ENCODE measurements at places on chromosomes 11 and 22. TPM values are rescaled to one million over a fixed set of nuclear protein-coding genes. Genes with fewer than 3 reads are reported as not detected.

DNA sequence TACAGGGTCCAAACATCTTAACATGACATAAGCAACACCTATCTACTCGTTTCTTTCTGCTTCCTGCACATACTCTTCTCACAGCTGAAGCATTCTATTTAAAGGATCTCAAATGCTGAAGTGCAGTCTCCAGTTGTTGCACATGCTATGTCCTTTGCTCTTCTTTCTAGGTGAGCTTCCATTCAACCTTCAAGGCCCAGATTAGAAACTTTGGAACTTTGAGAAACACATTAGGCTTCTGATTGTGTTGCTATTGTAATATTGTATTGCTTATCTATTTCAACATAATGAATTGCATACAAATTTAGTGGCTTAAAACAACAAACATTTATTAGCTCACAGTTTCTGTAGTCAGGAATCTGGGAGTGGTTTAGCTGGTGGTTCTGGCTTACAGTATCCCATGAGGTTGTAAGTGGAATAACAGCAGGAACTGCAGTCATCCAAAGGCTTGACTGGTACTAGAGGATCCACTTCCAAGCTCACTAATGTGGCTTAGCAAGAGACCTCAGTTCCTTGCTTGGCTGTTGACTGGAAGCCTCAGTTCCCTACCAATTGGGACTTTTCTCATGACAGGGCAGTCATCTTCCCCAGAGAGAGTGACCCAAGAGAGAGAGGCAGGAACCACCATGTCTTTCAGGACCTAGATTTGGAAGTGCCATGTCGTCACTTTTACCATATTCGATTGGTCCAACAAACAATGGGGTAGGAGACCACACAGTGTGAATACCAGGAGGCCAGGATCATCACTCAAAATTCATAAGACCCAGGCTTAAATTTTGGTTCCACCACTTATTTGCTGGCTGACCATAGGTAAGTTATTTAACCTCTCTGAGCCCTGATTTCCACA is 27.2 kb upstream of the RASSF10 start:
- peak; percentile 4 for DNase-seq

OR52E5 gene
- not detected for polyA plus RNA-seq

- DNase-seq = peak; percentile 68
These were observed 35.9 kb upstream of the PRDM11 start for GRCh38 chr11:45110562-45110961.

DNA sequence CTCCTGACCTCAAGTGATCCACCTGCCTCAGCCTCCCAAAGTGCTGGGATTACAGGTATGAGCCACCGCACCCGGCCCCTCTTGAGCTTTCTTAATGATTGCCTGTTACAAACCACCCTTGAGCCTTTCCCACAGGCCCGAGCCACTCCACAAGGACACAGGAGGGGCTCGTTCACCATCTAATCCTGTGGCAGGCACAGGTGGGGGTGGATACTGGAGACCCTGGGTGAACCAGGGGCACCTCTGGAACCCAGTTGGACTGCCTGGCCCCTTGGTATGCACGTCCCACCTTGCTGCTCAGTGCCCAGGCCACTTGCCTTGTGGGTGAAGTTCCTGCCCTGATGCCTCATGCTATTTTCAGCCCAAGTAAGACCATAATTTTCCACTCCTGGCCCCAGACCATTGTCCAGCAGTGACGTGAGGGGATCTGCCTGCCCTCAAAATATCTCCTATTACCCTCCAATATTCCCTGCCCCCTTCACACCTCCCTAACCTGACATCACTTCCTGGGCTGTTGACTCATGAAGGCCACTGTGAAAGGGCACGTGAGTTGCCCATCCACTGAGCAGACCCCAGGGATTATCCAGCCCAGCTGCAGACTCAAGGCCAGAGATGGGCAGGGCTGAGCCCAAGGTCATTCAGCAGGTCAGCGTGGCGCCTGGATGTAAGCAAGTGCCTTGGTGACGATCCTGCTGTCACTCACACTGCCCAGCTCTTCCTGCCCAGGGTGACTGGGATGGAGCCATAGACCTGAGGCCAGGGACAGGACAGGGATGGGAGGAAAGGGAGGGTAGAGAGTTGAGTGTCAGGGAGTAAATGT is 19.6 kb downstream of the P2RY2 start:
- peak; percentile 52 for DNase-seq

LSP1 gene
- 0.11 TPM for polyA plus RNA-seq

DNA sequence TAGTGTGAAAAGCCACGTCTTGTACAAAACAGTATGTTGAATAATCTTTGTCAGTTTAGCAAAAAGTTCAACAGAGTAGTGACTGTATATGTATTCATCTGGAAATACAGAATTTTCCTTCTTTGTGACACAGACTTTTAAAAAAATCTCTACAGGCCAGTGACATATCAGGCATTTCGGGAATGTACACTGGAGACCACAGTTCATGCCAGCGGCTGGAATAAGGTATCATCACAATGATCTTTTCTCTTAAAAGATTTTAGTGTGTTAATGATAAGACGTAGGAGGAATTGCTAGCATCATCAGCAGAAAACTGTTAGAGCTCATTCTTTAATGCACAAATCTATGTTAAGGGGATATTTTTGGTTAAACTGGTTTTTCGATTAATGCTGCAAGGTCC is 57.4 kb downstream of the BCL2L13 start:
- DNase-seq = no peak

GRCh38 chr11:31414338-31414737 is 44.7 kb downstream of the DNAJC24 start:
- no peak for DNase-seq

DNA sequence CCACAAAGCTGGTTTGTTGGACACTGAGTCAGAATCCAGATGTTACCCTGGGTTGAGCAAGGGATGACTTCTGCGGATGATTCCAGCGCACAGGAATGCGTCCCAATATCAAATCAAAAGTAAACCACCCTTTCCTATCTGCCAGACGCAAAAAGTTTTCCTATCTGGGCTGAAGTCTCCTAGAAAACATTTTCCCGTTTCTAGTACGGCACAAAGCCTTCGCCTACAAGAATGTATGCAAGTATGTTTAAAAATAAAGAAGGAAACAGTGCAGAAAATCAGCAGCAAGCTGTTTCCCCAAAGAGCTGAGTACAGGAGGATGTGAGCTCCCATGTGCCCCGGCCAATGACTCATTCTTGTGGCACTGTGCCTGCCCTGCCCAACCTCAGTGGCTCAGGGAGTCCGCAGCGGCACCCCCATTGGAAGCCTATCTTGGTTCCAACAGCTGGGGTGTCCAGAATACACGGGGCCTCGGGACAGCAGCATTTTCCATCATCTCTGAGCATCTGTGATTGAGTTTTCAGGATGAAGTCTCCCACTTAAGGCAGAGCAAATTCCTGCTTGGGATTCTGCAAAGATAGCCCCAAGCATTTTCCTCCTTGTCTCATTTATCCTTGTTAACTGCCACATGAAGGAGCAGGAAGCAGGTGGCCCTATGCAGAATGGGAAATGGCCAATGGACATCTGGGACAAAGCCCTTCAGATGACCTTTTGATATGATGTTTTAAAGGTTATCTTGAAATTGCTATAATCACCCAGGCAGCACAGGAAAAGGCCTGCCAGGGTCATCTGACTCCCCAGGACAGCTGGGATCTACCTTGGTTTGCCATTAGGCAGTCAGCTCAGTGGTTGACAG is 17.5 kb downstream of the KCNJ5 start:
- peak; percentile 82 for DNase-seq

YPEL4 gene
- 0.79 TPM for polyA plus RNA-seq

- DNase-seq = no peak
These were observed 2.6 kb downstream of the RCE1 start for GRCh38 chr11:66845876-66846212.

GAB4 gene
- polyA plus RNA-seq = not detected

DNA sequence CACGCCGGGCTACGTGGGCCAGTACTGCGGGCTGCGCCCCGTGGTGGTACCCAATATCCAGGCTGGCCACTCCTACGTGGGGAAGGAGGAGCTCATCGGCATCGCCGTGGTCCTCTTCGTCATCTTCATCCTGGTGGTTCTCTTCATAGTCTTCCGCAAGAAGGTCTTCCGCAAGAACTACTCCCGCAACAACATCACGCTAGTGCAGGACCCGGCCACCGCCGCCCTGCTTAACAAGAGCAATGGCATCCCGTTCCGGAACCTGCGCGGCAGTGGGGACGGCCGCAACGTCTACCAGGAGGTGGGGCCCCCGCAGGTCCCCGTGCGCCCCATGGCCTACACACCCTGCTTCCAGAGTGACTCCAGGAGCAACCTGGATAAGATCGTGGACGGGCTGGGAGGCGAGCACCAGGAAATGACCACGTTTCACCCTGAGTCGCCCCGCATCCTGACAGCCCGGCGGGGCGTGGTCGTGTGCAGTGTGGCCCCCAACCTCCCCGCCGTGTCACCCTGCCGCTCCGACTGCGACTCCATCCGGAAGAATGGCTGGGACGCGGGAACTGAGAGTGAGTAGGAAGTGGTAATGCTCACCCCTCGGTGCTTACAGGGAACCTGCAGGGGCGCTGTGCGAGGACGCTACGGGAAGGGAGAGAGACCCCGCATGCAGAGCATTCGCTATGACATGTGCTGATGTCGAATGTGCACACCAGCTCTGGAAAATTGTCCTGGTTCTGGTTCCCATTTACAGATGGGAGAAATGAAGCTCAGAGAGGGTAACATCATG is 86.4 kb upstream of the MTNR1B start:
- no peak for DNase-seq

DNA sequence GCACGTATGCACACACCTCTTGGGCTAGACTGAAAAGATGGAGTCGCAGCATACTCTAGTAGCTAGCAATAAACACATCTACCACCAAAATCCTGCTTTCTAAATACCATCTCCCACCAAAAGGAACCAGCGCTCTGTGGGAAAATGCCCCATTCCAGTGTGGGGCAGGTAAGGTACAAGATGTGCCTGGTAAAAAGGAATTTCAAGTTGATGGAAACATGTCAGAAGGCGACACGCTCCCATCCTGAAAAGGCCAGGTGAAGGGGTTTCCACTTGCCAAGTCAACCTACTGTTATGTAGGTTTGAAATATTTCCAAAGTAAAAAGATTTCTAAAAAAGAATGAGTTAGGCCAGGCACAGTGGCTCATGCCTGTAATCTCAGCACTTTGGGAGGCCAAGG is 8.8 kb downstream of the DGCR2 start:
- no peak for DNase-seq

MOV10L1 gene
- polyA plus RNA-seq = 1.4 TPM

TMA7B gene
- polyA plus RNA-seq = not detected

GRCh38 chr11:120136356-120136755 is 1.6 kb downstream of the TRIM29 start:
- DNase-seq = no peak

- DNase-seq = peak; percentile 60
These were observed at the start of gene P2RY6 for GRCh38 chr11:73271936-73272679. P2RY6 (plus strand) TSS chr11:73272338; CDS start chr11:73296519, 24,181 bp downstream.

- DNase-seq = no peak
These were observed 181.3 kb upstream of the SEZ6L start for GRCh38 chr22:25987948-25988347.

GRCh38 chr11:63945477-63946163 is 6.8 kb downstream of the NAA40 start:
- DNase-seq = peak; percentile 68

- no peak for DNase-seq
These were observed 27.1 kb upstream of the OR5AK2 start for GRCh38 chr11:56961609-56962008.

P2RY2 gene
- not detected for polyA plus RNA-seq

ASCL2 gene
- not detected for polyA plus RNA-seq

DNA sequence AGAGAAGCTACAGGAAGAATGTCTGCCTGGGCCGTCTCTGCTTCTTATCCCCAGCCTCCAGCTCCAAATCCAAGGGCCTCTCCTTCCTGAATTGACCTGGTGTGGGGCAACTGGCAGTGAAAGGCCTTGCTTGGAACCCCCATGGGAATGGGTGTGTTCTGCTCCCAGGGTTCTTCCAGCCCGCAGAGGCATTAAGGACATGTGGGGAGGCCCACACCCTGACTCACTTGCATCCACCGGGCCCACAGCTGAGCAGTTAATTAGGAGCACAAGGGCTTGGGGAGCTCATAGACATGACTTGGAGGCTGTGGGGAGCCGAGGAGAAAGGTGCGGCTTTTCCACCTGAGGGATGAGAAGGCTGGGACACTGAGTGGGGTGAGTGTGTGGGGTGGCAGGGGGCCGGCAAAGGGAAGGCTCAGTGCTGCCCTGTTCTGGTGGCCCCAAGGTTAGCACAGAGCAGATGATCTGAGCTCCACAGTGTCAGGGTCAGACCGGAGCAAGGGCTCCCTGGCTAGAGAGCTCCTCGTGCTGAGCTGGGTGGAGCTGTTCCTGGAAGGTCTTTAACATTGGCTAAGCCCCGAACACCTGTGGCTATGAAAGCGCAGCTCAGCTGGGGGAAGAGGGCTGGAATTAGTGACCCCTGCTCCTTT is 64.5 kb upstream of the NECTIN1 start:
- no peak for DNase-seq

DNA sequence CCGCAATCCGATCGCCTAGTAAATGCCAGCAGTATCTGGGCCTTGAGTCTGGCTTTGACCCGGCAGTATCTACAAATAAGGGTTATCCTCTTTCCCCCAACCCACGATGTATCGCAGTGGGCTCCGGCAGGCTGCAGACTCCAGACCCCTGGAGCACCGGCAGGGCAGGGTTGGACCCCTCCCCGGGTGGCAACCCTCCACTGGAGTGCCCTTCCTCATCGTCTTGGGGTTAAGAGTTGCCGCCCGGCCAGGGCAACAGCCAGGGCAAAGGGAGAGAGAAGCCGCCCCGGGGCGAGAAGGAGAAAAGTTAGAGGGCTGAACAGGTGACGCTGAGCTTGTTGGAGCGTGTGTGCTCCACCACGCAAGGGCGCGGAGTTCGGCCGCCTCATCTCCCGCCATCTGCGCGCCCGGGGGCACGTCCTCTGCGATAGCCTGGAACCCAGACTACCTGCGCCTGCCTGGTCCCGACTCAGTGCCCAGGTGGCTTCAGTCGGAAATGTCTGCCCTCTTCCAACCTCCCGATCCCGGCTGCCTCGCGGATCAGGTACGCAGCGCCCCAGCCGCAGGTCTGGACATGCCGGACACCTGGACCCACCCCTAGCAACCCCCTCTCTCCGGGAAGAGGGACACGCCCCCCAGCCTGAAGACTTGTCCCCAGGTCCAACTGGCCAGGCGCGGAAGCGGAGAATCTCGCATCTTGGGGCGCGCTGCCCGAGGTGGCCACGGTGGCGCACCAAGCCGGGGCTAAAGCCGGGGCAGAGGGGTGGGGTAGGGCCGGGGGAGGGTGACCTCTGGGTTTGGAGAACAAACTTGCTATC is 1.2 kb downstream of the DSCAML1 start:
- no peak for DNase-seq

RIMBP3B gene
- 0.07 TPM for polyA plus RNA-seq

All from IMR-90 (cell line).